ENCODE measurements at places on chromosomes 6 and 20.

DNA sequence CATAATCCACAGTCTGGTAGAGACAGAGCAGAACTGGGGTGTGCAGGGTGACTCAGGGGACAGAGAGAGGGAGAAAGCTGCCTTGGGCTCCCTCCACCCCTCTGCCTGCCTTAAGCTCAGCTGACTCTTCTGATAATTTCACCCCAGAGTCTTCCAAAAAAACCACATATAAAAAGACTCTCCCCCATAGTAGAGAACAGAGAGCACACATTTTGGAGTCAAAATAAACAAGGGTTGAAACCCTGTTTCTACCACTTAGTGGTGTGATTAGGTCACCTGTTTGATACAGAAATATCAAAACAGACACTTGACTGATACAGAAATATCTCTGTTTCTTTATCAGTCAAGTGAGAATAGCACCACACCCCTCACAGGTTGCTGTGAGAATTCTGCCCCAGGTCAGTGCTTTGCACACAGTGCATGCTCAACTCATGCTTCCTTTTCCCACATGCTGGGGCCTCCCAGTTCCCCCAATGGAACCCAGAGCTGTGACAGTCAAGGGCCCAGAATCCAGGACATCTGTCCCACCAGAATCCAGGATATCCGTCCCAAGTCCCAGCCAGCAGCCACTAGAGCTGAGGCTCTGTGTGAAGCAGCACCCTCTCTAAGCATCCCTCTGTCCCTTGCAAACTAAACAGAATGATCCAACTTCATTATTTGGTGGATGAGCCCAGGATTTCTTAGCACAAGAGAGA, 1.2 kb downstream of the TREML2 start:
- no peak for DNase-seq

DNA sequence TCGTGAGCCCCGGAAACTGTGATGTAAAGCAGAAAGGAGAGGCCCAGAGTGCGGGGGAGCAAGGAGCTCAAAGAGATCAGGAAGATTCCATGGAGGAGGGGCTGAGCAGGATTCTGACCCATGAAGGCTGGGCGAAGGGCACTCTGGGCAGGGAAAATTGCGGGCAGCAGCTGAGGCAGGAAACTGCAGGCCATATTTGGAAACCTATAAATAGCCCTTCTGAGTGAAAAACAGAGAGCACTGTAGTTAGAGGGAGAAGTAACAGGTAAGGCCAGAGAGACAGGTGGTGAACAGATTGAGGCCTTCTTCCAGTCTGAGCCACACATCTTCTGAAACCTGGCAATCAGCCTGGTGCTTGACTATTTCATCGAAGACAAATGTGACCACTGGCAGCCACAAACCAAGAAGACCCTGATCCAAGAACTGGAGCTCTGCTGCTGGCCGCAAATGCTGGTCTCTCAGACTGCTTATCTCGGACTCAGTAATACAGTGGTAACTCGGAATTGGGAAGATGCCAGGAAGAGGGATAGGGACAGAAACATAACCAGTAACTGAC, 14.1 kb upstream of the BEND3 start:
- no peak for DNase-seq

DNA sequence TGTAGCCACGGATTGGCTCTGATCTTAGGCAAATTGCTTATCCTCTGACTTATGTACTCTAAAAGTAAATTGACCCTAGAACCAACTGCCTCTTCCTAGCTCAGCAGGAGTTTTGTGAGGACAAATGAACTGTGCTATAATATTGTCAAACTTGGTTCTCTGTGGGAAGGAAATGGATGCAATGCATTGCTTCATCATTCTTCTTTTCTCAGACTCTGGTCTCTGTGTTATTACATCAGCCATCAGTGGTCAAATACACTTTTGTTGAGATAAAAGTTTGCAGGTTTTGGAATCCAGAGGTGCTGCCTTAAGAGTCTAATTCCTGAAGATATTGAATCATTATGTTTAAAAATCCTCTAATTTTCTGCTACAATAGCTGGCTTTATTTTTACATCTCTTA, 64.9 kb downstream of the SLC24A3 start:
- DNase-seq, result no peak

GRCh38 chr20:63107449-63108200, 100.9 kb upstream of the BHLHE23 start:
- DNase-seq, result no peak

DNA sequence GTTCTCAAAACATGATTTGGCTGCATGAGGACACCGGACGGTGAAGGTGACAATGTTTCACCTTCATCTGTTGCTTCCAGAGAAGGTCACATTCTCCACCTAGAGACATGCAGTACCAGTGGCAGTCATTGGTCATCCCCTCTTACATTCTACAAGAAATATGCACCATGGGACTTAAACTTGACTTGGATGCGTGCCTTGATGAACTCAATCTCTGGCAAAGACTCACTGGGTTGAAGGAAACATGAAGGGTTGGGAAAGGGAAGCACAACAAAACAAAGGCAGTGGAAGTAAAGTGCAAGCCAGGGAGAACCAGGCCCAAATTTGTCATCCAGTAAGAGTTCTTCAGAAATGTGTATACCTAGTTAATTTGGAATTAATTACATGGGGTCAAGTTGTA, 39.4 kb upstream of the ARMH2 start:
- no peak for DNase-seq

- no peak for DNase-seq
These were observed 347.5 kb downstream of the MAFB start for GRCh38 chr20:40341561-40341960.

- DNase-seq, result no peak
These were observed 44.0 kb upstream of the TRAM2 start for GRCh38 chr6:52620906-52621190.

- DNase-seq, result no peak
These were observed 598.2 kb upstream of the MAP3K7 start for GRCh38 chr6:91185072-91185471.

- no peak for DNase-seq
These were observed 142.9 kb upstream of the OLIG3 start for GRCh38 chr6:137637121-137637520.

- no peak for DNase-seq
These were observed 33.4 kb upstream of the INSM1 start for GRCh38 chr20:20334489-20334888.

DNA sequence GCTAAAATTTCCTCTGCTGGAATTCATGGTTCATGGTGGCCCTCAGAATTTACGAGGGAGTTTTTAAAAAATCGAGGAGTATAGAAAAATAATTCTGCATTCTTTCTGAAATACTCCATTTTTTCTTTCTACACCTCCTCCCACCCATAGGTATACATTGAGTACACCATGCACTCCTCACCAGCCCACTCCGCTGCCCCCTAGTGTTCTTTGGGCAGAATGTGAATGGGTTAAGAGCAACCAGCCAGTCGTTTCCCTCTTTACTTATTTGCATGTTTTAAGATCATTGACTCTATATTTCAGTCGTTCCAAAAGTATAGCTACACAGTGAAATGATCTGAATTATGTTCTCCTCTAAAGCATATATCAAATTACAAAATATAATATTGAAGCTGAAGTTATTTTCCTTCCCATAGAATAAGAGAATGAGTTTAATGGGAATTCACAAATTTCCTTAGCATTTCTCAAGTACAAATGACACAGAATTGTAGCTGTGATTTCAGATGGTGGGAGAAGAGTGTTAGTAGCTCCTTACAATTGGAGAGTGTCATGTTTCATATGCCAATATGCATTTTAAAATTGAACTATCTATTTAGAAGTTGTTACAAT, 977.7 kb upstream of the SLC35B3 start:
- DNase-seq, result no peak

- DNase-seq, result no peak
These were observed 47.9 kb downstream of the ELMO2 start for GRCh38 chr20:46358346-46359058.

DNA sequence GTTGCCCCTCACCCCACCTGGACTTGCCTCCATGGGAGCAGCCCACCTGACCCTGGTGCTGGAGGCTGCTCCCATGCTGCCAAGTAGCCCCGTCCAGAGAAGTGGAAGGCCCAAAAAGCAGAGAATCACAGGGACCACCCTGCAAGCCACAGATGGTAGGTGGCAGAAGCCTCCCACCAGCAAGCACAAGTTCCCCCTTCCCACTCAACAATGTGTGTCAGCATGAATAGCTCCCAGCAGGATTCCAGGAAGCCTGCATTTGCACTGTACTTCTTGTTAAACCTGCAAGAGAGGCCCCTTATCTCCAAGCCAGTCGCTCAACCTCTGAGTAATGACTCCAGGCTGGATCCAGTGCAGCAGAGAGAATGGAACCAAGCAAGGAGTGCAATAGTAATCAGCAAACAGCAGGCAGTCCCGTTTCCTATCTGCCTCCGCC, 180.8 kb upstream of the CST7 start:
- no peak for DNase-seq

DNA sequence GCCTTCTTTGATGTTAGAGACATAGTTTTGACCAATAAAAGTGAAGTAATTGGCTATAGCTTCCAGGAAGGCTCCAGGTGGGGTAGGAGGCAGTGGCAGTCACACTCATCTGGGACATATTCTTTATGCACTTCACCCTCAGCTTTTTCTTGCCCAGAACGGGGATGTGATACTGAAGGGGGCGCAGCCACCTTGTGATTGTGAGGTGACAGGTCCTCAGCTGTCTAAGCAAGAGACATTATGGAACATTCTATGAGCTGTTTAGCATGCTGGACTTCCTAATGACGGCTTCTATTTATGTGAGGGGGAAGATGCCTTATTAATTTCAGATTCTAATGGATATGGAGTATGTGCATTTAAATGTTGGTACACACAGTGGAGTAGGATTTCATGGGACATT, 151.3 kb upstream of the ZFP64 start:
- no peak for DNase-seq

DNA sequence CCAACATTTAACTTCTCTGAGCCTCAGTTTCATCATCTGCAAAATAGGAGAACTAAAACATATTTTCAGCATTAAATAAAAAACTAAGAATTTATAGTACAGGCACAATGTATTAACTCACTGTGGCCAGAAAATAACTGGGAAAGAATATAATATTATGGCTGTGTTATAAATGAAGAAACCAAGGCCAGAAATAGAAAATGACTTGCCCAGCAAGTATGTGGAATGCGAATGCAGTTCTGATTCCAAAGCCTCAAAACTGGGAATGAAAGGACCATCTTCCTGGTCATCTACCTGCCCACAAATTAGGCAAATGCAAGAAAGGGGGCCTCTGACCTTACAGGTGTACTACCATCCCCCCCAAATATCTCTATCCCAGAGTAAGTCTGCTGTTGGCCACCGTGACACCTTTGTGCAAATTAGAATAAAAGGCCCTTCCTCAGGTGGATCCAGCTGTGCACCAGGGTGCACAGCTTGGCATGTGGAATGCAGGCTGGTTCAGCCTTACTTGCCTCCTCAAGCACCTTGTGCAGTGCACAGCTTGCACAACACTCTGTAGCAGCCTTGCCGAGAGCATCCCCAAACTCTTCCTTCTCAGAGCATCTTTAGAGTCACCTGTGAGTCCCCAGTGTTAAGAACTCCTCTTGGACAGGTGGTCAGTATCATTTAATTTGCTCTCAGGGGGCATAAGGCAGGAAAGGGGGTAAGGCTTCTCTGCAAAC, 4.4 kb downstream of the SLC13A3 start:
- DNase-seq, result no peak

- no peak for DNase-seq
These were observed 8.8 kb downstream of the CDH4 start for GRCh38 chr20:61260905-61261304.

GRCh38 chr6:136051140-136051775, 198.9 kb downstream of the MTFR2 start:
- DNase-seq, result no peak

DNA sequence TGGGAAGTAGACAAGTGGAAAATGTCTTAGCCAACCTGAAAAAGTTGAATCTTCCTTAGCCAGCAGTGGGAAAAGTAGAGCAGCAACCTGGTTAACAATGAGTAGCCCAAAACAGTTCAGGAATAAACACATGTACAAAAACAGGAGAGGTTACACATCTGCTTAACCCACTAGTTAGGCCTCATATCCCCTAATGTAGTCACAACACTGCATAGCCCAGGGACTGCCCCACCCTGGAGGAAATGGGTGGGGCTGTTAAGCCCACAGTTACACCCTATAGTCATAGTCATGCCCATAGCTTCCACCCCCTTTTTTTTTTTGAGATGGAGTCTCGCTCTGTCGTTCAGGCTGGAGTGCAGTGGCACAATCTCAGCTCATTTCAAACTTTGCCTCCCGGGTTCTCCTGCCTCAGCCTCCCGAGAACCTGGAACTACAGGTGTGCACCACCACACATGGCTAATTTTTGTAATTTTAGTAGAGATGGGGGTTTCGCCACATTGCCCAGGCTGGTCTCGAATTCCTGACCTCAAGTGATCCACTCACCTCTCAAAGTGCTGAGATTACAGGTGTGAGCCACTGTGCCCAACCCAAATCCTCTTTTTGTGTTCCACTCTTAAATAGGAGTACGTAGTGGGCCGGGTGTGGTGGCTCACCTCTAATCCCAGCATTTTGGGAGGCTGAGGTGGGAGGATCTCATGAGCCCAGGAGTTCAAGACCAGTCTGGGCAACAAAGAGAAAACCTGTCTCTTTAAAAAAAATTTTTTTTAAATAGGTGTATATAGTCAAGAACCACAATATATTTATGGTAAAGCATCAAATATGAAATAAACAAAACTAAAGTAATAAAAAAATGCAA, 24.5 kb downstream of the ILRUN start:
- peak; percentile 49 for DNase-seq

- no peak for DNase-seq
These were observed 62.6 kb downstream of the BACH2 start for GRCh38 chr6:90233994-90234393.

Data from activated B cell treated with CpG ODN at 0.5 μM for 24 hours (primary cell).